ENCODE measurements at places on chromosomes 3 and 15.

- DNase-seq, result peak; percentile 59
Measured at GRCh38 chr3:133895208-133896001, at the start of gene RAB6B. Gene RAB6B, minus strand, starts transcription at chr3:133895882. Its CDS starts 416 bp downstream, at chr3:133895466.

- DNase-seq, result no peak
Measured at GRCh38 chr15:77604973-77605372, 27.7 kb downstream of the LINGO1 start.

GRCh38 chr3:139328356-139328755, 15.5 kb upstream of the MRPS22 start:
- no peak for DNase-seq

GRCh38 chr3:15121936-15122335, 23.0 kb upstream of the RBSN start:
- no peak for DNase-seq

GRCh38 chr3:168424059-168424734, 328.5 kb upstream of the GOLIM4 start:
- DNase-seq, result no peak

DNA sequence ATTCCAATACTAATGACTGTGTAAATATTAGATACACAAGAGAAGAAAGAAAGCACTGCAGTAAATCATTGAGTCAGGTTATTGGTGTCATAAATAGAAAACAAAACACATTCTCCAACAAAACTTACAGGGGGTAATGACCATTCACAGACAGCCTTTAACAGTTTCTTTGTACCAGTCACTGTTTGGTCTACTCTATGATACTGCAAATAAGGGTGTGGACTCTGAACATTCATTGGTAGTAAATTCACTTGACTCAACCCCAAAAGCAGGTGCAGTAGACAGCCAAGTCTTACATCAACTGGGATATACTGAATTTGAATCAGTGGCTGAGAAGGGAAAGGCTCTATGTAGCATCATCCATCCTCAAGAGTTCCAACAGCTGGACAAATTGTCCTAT, 463.5 kb downstream of the FOXP1 start:
- DNase-seq, result no peak

GRCh38 chr15:69703532-69704187, 251.0 kb downstream of the RPLP1 start:
- DNase-seq, result no peak

DNA sequence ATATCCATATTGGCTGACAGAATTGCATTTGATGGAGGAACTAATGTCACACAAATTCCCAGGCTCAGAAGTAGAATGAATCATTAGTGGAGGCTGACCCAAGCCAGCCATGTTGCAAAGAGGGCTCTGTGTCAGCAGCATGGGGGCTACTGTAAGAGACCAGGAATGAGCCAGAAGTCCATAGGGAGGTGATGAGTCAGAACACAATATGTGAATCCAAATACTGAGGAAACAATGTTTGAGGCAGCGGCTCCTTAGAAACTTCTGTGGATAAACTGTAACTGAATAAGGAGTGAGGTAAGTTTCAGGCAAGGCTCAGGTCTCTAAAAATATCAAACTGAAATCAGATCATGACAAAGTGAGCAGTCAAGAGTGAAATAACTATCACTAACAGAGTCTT, 170.7 kb downstream of the WDR72 start:
- no peak for DNase-seq

DNA sequence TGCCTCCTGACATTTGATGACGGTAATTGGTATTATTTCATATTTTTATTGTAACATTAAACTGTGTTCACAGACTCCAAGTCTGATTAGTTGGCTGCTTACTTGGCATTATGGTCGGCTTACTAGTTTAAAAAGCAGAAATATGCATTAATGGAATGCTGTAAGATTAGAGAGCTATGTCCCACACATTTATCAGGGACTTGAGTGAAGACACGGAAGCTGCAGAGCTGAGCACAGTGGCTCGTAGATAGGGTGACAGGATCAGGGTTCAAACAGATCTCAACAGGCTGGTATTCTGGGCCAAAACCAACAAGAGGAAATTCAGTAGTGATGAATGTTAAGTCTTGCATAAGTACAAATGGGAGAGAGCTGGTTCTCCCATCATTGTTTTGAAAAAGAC, 113.8 kb downstream of the ADAMTSL3 start:
- no peak for DNase-seq

DNA sequence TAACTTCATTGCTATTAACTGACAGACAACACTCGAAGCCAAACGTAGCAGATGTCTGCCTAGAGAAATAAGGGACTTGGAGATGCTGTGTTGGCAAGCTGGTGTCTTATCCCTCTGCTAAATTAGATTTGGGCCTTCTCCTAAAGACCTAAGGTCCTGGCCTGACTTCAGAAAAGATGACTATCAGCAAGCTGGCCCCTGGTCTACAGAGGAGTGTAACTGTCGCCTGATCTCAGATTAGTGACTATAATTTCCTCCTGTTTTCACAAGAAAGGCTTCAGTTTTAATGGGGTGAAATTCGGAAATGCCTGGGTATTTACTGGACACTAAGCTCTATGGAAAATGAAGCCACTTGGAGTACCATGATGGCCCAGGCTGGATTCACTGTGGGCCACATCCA, 53.1 kb upstream of the SLC7A14 start:
- no peak for DNase-seq

DNA sequence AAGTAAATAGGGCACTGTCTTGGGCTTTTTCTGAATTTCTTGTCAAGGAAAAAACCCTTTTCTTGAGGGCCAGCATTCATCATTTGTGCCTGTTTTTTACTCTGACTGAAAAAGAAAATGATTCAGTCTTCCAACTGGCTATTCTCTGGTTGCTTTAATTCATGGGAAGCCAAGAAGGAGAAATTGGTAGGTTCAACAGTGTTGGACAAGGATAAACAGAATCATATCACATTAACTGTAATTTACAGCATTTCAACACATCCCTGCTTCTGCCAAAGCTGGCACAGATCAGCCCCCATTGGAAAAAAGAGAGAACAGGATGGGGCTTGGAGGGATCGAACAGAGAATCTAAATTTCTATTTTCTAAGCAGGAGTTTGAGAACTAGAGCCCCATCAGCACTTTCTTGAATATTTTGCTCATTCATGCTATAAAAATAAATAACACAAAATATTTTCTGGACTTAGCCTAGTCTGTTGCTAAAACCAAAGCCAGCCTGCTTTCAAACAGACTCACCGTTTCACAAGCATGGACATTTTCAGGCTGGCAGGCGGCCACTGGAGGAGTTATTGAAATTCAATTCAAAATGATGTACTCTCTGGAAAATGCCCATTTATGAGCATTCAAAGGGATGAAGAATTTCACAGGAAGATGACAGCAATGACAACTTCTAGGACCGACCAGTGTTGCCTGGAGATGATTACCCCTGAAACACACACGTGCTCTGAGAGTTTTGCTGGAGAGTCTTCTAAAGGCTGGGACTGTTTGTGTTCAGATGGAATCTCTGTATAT, 181.2 kb downstream of the WNT5A start:
- no peak for DNase-seq

GRCh38 chr3:53238051-53238850, 17.6 kb downstream of the TKT start:
- no peak for DNase-seq

GRCh38 chr3:78985981-78986380, 781.8 kb downstream of the ROBO1 start:
- no peak for DNase-seq

- no peak for DNase-seq
Measured at GRCh38 chr3:54321520-54321919, 199.2 kb downstream of the CACNA2D3 start.

GRCh38 chr3:42289026-42289425, 23.0 kb upstream of the CCK start:
- DNase-seq, result no peak

- no peak for DNase-seq
Measured at GRCh38 chr3:138578961-138579574, 15.0 kb downstream of the CEP70 start.

DNA sequence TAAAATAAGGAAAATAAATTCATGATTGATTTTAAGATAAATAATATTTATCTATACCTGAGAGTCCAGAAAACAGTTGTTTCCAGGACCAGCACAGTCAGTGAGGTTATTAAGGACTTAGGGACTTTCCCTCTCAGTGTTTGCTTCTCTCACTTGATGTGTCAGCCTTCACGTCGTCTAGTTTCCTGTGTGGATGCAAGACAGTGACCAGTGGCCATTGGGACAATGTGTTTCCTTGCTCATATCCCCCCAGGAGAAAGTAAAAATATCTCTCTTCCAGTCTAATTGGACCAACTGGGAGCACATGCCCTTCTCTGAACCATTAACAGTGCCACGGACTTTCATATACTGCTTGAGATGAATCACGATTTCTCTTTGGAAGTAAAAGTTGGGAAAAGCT, 157.8 kb upstream of the CTNNB1 start:
- no peak for DNase-seq

- no peak for DNase-seq
Measured at GRCh38 chr3:106839576-106840280, 537.5 kb upstream of the CCDC54 start.

All from hippocampal formation (tissue), 2 donors.